ENCODE measurements at places on chromosomes 2 and 18. TPM values are rescaled to one million over a fixed set of nuclear protein-coding genes. Genes with fewer than 3 reads are reported as not detected.

RBM44 gene
- 0.35 TPM for total RNA-seq

- DNase-seq: peak; percentile 20
Observed at GRCh38 chr18:47260120-47260923, 8.9 kb upstream of the SKOR2 start.

GRCh38 chr18:54378057-54378456 is 20.4 kb downstream of the C18orf54 start:
- no peak for DNase-seq

DNA sequence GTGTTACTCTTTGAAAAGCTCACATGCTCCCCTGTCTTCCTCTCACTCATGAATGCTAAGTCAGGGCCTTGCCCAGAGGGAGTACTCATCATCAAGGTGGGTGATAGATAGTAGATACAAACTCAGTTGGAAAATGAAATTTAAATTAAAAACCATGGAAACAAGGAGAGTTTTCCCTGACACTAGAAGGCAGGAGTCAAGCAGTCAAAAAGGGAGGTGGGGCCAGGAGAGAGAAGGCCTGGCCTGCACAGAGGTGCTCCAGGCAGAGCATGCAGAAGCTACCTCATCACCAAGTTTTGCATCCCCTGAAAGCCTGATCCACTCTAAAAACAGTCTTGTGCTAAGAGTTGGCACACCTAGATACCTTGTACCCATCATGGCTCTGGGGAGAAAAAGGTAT is 143.7 kb downstream of the MYO5B start:
- DNase-seq: peak; percentile 20

GRCh38 chr2:184304006-184304405 is 294.3 kb upstream of the ZNF804A start:
- DNase-seq: no peak

ZNF236 gene
- total RNA-seq: 6.1 TPM

RGPD4 gene
- under 0.01 TPM for total RNA-seq

GRCh38 chr2:236113425-236113824 is 54.8 kb downstream of the GBX2 start:
- no peak for DNase-seq

RNASEH1 gene
- total RNA-seq: 27.1 TPM

- DNase-seq: no peak
Observed at GRCh38 chr18:34847408-34847807, 137.3 kb downstream of the DTNA start.

DNA sequence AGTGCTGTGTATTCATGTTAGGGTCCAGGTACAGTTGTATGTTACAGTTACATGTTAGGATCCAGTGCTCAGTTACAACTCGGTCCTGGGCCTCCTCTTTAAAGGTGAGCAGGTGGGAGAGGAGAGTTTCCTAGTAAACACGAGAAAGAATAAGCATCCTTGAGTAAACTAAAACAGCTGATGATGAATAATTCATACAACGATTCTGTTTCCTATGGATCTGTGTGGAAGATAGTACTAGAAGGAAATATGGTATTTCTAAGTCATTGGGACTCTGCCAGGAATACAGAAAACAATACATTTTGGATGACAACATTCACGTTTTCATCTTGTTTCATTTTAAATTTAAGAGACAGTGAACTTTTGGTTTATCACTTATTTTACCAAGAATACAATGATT is 29.5 kb downstream of the SNTG2 start:
- DNase-seq: no peak

- no peak for DNase-seq
Observed at GRCh38 chr2:127577973-127578372, 42.5 kb downstream of the MYO7B start.

SLC5A7 gene
- not detected for total RNA-seq

DNA sequence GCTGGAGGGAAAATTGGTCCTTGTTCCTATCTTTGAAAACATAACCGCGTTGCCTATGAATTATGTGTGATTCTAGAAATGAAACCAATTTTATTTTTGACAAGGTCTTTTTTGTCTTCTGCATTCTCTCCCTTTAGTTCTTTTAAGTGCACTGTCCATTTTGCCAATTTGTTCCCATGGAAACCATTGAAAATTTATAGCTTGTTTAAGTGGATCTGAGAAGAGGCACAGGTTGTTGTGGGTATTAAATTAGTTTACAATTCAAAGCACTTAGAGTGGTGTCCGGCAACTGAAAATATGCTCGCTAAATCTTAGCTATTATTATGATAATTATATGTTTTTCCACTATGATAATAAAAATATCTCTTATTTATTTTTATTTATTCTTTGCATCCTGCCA is 107.5 kb upstream of the FSHR start:
- DNase-seq: no peak

DNA sequence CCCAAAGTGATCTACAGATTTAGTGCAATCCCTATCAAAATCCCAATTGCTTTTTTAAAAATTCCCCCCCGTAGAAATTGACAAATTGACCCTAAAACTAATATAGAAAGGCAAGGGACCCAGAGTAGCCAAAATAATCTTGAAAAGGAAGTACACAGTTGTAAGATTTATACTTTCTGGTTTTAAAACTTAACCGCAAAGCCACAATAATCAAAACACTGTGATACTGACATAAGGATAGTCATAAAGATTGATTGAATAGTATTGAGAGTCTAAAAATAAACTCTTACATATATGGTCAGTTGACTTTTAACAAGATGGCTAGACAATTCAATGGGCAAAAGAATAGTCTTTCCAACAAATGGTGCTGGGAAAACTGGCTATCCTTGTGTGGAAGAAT is 58.7 kb upstream of the GAREM2 start:
- no peak for DNase-seq

GALR1 gene
- total RNA-seq: not detected

ALPI gene
- not detected for total RNA-seq

DNA sequence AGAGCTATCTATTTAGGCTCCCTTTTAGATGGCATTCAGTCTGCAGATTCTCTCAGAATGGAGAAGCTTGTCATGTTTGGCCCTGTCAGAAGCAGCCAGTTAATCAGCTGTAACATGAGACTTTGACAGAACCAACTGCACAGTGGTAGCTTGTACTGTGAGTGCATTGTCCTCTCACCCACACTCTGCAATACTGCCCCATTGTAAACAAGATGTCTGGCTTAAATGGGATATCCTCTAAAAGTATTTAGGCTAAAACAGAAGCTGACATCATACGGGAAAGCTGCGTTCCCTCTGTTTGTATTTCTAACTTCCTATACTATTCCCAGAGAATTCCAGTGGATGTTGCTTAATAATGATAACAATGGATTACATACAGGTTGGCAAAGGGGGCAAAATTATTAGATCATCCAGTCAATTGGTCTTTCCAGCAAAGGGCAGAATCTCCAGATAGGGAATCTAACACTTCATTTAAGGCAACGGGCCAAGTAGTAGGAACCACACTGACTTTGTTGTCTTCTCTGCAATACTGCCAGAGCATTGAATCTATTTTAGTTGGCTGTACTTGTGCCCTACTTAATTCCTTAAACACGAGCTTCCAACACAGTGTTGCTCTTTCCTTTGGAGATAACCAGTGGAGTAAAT is 15.4 kb upstream of the STAT4 start:
- peak; percentile 72 for DNase-seq

DNA sequence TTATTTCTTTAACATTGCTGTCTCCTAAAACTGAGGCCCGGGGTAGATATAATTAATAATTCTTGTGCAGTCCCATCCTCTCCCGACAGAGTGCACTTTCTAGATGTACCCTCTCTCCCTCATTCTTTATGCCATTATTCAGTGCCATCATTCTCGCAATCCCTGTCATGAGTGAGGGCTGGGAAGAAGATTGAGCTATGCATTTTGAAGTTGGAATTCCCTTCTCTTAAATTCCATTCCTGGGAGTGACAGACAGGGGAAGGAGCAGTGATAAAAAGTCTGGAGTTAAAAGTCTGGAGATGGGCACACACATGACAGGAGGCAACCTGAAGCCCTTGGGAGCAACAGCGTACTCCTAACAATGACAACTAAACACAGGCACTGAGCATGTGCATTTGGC is 2.6 kb upstream of the KCNE4 start:
- no peak for DNase-seq

DNA sequence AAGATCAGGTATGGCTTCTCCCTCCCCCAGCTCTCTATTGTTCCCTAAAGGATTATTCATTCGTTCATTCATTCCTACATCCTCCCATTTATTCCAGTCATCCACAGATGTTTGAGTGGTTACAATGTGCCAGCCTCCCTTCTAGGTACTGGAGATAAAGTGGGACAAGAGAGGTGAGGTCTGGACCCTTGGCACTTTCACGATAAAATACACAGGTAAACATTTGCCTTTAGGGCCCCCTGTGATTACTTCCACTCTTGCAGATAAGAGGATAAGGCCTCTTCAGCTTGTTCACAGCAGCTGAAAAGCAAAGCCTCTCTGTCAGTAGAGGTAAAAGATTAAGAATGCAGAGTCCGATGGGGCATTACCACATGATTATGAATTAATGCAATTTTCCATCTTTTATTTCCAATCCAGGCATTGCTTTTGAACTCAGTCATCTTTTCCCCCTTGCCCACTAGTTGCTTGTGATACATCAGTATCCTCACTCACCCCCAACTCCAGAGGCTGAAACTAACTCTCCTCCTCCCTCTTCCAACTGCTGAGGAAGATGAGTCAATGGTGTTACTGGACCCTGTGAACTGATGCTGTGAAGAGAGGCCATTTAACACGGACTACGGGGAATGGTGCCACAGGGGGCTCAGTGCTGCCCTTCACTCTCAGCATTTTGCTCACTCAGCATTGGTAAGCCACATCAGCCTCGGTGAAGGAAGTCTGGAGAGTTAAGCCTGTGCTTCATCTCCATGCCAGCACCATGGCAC is 1.1 kb upstream of the DPP4 start:
- DNase-seq: no peak

DNA sequence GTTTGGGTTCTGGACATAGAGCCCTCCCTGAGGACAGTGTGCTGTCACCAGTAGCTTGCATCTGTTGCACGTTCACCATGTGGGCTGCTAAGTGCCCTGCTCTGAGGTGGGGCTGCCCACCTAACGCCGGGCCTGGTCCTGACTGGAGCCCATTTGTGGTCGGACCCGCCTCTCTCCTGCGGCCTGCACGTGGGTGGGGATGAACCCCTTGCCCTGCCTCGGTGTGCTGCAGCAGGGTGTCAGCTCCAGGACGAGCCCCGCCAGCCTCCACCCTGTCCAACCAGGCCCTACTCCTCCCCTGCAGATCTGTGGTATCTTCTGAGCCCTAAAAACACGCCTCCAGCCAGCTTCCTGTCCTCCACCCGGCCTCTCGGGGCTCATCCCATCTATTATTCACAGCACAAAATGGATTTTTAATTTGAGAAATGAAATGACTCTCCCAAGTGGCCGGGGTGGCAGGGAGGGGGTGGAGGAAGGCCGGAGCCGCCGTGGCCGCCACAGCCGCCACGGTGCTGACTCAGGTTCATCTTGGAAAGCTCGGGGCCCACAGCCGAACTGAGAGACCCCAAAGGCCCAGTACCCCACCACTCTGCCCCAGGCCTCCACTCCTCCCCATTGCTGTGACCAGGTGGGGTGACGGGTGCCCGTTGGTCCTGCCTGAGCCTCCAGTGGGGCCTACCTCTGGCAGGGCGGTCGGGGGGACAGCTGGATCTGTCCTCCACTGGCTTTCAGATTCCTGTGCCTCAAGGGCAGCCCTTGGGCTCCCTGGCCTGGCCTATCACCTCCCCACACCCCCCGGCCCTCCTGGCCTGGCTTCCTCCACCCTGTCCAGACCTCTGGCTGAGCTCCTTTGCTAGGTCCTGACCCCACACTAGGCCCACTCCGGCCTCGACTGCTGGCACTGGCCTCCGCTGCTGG is 2.8 kb upstream of the ECEL1 start:
- DNase-seq: no peak

DNA sequence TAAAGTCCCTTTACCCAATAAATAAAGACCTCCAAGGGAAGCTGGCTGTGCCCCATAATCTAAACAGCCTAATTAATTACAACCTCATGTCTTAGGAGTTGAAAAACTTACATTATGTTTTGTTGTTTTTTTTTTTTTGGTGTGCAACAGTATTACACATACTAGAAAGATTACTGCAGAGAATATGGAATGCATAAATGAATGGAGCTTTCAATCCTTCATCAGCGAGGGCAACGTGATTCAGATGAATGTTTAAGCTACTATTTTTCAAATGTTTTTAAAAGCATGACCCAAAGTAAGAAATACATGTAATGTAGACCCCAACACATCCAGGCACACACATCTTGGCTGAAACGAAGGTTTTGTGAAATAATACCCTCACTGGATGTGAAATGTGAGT is 167.1 kb upstream of the FN1 start:
- DNase-seq: no peak

CXCR2 gene
- total RNA-seq: not detected

MAP2 gene
- total RNA-seq: 8.7 TPM

DNA sequence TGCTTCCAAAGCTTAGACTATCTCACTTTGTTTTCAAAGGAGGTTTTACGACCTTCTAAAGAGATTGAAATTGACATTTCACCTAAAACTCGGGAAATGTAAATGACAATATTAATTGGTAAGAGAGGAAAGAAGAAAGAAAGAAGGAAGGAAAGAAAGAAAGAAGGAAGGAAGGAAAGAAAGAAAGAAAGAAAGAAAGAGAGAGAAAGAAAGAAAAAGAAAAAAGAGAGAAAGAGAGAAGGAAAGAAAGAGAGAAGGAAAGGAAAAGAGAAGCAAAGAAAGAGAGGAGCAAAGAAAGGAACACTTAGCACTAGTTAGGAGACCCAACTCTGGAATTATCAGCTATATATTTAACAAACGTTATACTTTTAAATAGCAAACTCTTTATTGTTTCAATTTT is 3.7 kb downstream of the GKN1 start:
- DNase-seq: no peak

ODC1 gene
- 79.7 TPM for total RNA-seq

- no peak for DNase-seq
Observed at GRCh38 chr2:177020524-177021119, 192.0 kb upstream of the HNRNPA3 start.

DNA sequence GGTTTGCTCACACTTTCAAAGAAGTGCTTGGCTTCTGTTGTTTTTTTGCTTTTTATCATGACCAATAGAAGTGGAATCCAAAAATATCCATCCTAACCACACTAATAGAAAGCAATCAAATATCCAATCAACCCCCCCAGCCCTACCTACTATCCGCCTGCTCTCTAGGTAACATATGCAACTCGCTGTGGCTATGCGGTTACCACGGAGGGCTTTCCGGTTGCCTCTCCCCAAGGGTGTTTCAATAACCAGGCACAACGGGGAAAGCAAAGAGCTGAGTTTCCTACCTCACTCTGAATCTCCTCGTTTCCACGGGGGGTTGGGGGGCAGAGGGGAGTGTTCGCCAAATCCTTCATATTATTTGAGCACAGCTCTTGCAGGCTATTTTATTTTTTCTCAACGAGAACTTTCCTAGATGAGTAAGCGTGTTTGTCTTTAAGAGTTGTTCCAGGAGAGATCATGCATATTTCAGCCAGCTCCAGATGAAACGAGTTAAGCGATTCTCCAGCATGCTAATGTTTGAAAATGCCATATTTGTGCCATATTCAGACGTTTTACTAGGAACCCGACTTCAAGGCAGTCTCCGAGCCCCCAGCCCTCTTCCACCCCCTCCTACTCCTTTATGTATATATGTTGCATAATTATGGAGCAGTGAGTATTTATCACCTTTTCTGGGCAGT is 30.3 kb downstream of the PAX3 start:
- no peak for DNase-seq

- peak; percentile 51 for DNase-seq
Observed at GRCh38 chr2:55047677-55048299, 2.5 kb downstream of the RTN4 start.

Measured in renal cortical epithelial cell (primary cell).